ENCODE measurements at places on chromosomes 5 and 9.

GRCh38 chr9:128503870-128504269, 649 bp upstream of the GLE1 start:
- DNase-seq: peak; percentile 5

- DNase-seq: no peak
Measured at GRCh38 chr5:10552183-10553143, 11.4 kb upstream of the ANKRD33B start.

- DNase-seq: no peak
Measured at GRCh38 chr5:17058438-17058837, 122.3 kb upstream of the MYO10 start.

- no peak for DNase-seq
Measured at GRCh38 chr9:35829764-35830096, 702 bp downstream of the TMEM8B start.

DNA sequence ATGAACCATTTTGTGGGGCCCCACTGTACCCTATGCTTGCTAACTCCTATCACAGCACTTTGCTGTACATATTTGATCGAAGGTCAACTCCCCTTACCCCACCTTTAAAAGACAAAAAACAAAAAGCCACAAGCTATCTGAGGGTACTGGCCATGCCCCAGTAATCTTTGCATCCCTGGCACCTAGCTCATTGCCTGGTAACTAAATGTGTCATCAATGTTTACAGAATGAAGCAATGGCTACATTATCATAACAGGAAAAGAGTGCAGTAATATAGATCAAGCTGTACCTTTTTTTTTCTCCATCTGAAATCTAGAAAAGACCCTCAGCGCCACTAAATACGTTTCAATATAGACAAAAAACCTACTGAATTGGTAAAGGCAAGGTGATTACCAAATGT, 188.0 kb downstream of the ELAVL2 start:
- no peak for DNase-seq

DNA sequence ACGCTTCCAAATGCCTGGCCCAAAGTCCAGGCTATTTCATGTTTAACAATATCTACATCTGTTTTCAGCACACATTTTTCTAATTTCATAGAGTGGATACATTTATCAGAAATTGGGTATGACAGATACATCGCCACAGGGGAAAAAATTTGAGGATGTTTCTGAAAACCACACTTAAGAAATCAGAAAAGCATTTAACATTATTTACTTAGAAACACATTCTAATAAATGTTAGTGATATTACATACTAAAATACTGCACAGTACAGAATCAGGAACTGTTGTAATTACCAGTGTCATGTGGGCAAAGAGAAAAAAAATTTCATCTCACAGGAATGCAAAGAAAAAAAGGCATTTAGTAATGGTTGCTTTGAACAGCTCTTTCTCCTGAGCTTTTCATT, 310.5 kb upstream of the KIF2A start:
- DNase-seq: no peak

GRCh38 chr5:174326372-174326771, 280.9 kb downstream of the NSG2 start:
- DNase-seq: no peak

GRCh38 chr9:83056174-83056573, 6.8 kb downstream of the RASEF start:
- DNase-seq: no peak

- DNase-seq: no peak
Measured at GRCh38 chr9:113381909-113382411, 5.2 kb upstream of the HDHD3 start.

DNA sequence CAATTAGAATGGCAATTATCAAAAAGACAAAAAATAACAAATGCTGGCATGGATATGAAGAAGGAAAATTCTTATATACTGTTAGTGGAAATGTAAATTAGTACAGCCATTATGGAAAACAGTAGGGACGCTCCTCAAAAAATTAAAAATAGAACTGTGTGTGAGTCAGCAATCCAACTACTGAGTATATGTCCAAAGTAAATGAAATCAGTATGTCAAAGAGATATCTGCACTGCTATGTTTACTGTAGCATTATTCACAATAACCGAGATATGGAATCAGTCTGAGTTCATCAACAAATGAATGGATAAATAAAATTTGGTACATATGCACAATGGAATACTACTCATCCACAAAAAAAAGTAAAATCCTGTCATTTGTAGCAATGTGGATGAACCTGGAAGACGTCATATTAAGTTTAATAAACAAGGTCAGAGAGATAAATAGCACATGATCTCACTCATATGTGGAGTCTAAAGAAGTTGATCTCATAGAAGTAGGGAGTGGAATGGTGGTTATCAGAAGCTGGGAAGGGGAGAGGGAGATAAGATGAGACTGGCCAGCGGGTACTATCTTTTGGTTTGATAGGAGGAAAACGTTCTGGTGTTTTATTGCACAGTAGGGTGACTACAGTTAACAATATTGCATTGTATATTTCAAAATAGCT, 16.6 kb upstream of the SHC3 start:
- no peak for DNase-seq

DNA sequence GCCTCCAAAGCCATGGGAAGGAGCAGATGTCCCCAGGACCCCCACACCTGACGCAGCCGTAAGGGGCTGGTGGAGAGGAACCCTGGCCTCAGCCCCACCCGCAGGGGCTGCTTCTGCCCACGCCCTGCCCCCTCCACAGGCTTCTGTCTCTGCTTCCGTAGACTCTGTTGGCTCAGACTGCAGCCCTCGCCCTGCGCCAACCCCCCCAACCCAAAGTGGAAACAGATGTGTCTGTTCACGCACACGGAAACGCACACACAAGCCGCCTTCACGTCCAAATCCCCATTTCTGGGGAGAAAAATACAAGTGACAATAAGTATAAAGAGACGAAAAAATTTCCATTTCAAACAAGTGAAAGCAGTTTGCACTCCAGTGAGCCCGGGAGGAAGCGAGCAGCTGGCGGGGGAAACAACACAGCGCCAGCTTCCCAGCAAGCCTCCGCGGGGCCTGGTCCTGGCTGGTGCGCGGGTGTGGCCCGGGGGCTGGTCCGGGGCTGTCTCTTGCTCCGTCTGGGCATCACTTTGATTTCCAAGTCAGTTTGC, 32.6 kb upstream of the RXRA start:
- no peak for DNase-seq

- no peak for DNase-seq
Measured at GRCh38 chr9:137891588-137892423, 14.2 kb downstream of the CACNA1B start.

GRCh38 chr5:149644629-149645028, 63.3 kb downstream of the ARHGEF37 start:
- no peak for DNase-seq

DNA sequence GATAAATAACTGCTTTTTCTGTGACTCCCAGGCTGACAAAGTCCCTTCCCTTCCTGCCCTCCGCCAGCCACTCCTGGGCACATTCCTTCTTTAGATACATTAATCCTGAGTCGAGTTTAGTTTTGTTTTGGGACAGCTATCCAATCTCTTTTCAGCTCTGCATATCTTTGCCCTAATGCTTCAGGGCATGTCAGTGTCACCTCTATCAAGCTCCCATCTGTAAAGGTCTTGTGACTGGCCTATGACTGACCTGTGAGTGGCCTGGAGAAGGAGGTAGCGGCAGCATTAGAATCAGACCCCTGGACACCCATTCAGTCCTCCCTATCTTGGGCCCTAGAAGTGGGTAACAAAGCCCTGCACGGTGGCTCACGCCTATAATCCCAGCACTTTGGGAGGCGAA, 34.0 kb upstream of the KLF4 start:
- DNase-seq: no peak

GRCh38 chr9:19030899-19031298, 2.1 kb downstream of the SAXO1 start:
- DNase-seq: no peak

DNA sequence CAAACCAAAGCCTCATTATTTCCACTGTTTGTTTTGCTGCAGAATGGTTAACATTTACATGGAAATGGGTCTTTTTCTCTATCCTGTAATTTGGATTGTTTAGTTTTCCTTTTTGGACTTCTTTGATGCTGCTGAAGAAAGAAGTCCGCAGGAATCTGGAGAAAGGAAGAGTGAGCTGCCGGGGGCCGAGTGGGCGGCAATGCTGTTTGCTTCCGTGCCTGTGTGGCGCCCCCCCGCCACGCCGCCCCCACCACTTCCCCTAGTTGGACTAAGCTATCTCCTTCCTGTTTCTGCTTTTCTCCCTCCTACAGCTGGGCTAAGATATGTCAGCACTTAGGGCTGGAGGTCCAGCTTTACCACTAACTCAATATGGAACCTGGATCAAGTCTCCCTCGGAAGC, 39.7 kb downstream of the ACTL7B start:
- no peak for DNase-seq

DNA sequence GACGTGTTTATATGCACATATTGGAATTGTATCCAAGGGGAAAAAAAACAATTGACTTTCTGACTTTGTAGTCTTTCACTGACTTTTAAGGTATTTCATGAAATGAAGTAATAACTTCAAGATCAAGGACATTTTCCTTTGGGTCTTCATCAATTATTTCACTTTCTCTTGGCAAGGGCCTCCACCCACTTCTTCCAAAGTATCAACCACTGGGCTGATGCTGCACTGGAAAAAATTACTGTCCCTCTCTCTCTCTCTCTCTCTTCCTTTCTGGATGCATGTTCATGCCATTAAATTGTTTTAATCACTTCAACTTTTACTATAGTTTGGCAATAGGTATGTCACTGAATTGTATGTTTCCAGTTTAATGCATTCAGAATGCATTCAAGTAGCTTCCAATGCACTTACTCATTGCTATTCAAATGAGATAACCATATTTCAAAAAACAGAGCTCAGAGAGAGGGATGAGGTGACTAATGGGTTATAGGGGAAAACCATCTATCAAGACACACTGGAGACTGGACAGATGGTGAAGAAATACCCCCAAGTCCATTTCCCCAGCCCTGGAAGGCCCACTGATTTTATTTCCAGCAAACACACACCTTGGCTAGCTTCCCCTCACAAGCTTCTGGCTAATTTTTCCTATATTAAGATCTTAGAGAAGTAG, 585.3 kb downstream of the EBF1 start:
- no peak for DNase-seq

- DNase-seq: no peak
Measured at GRCh38 chr9:33043671-33044070, 18.6 kb downstream of the DNAJA1 start.

DNA sequence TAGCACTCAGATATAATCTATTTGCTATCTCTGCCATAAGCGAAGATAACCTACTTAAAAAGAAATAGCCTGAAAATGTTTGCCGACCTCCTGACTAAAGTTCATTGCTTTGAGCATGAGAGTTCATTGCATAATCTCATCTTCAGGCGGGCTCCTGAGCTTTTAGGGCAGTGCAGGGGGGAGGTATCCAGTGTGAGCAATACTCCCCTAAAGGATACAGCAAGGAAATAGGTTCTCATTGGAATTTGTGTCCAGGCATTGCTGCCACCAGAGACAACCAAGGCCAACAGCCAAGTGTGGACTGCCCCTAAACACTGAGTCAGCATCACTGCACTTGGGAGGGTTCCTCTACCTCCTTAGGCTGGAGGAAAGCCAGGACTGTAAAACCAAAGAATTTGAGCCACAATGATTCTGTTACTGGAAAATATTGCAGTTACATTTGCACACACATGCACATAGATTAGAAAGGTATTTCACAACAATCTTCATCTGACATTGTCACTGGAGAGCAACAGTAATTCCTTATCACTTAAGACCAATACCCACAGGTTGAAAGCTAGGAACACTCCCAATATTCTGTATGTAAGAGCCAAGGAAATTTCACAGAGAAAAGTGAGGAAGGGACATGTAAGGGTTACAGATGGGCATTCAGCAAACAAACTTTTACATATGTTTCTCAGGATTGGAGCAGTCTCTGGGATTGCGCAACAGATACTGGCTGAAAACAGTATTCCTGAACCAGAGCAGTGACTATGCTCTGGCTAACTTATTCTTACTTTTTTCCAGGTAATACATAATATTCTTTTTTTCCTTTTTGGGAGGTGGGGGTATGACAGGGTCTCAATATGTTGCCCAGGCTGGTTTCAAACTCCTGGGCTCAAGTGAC, 98.6 kb upstream of the TLE1 start:
- no peak for DNase-seq

GRCh38 chr5:22542340-22542739, 310.8 kb downstream of the CDH12 start:
- no peak for DNase-seq

DNA sequence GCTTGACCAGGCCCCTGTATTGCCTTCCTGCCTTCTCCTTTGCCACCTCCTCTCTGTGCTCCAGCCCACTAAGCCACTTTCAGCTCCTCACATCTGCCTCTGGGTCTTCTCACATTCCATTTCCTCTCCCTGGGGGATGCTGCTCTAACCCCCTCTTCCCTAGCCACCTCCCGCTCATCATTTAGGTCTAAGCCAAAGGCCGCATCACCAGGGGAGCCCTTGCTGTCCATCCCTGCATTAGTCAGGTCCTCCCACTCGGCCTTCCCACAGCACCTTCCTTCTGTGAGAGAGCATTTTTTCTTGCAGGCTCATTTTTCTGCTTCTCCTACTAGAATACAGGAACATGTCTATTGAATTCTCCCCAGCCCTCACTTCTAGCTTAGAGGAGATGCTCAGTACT, 72.6 kb upstream of the GALNT10 start:
- DNase-seq: no peak

DNA sequence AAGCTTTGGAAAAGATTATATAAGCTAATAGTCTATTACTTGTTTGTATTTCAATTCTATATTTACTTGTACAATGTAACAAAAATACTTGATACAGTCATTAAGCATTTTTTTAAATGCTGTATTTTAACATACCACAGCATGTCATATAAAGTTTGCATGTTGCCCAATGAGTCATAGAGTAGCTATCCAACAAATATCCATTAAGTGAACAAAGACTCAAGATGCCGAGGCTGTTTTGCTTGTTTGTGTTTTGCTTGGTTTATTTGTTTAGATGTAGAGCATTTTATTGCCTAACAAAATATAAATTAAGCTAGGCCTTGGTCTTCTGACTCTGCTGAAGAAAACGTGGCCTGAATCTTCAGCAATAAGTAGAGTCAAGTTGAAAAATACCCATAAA, 1584.3 kb upstream of the NUDT12 start:
- DNase-seq: no peak

DNA sequence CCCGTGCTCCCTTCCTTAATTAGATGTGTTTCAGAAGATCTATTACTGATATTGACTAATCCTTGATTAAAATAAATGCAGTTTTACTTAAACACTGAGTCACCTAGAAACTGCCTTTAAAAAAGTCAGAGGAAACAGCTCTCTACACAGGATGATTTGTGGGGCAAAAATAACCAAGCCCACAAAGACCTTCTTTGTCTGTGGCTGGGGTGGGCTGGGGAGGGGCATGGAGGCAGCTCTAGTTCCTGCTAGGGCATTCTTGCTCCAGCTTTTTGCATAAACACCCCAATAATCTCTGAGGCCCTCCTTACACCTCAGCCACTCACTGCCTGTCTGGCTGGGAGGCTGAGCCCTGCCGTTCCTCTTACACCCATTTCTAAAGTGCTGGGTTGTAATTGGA, 227.6 kb upstream of the DAP start:
- DNase-seq: no peak

DNA sequence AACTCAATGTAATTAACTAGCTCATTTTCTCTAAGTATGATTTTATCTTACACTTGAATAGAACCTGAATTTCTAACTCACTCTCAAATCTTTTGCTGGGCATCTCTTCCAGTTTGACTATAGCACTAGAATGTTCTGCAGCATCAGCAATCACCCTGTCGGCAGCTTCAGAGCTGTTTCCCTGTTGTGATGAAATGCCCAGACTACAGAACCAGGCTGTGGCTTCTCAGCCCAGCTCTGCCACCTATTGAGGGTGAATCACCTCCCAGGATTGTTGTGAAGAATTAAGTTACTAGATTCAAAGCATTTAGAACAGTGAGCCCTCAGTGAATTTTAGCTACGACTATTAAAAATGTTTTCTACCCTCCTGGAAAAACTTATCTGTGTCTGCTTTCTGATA, 90.4 kb upstream of the ANKRD55 start:
- no peak for DNase-seq

All from CD4-positive, alpha-beta T cell treated with Interleukin-4 for 1 hour (primary cell).